ENCODE measurements at places on chromosomes 5 and 9. TPM values are rescaled to one million over a fixed set of nuclear protein-coding genes. Genes with fewer than 3 reads are reported as not detected.
A peak's percentile ranks its signal among the peaks of the same experiment; 100 is the strongest.

Gene ABO
- total RNA-seq, result 3.7 TPM

Gene IL9
- total RNA-seq, result not detected

Gene COL5A1
- total RNA-seq, result 16.1 TPM

Gene ECSCR
- not detected for total RNA-seq

Gene RAB14
- total RNA-seq, result 59.4 TPM

Gene SLC6A19
- 22.2 TPM for total RNA-seq

Gene SVEP1
- total RNA-seq, result 7.9 TPM

Gene CCL28
- total RNA-seq, result not detected

Gene RNF183
- total RNA-seq, result 0.77 TPM

- no peak for DNase-seq
Observed at GRCh38 chr5:152226191-152226590, 178.9 kb downstream of the NMUR2 start.

GRCh38 chr5:179270581-179271427, 74.5 kb downstream of the ADAMTS2 start:
- DNase-seq, result peak; percentile 65

GRCh38 chr5:107248066-107248695, 422.6 kb downstream of the EFNA5 start:
- no peak for DNase-seq

- DNase-seq, result no peak
Observed at GRCh38 chr5:76765249-76765648, 49.3 kb downstream of the F2R start.

DNA sequence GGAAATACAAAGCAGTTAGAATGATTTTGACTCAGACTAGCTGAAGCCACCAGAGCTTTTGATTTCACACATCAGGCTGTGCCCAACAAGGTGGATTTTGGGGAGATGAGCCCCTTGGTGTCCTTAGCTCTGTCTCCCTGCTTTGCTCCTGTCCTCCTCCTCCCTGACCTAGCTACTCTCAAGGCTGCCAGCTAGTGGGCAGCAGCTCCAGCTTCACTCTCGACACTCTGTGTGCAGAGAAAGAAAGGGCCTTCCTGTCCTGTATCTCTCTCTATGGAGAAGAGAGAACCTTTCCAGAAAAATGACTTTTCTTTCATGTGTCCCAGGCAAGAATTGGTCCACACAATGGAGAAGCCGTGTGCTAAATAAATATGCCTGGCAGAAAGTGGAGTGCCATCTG, 446.2 kb downstream of the SEMA5A start:
- no peak for DNase-seq

- DNase-seq, result peak; percentile 91
Observed at GRCh38 chr9:136342181-136343120, 15.1 kb downstream of the GPSM1 start.

GRCh38 chr9:37574241-37574721, 1.9 kb downstream of the FBXO10 start:
- DNase-seq, result no peak

- DNase-seq, result no peak
Observed at GRCh38 chr9:111282845-111283244, 47.2 kb downstream of the OR2K2 start.

- no peak for DNase-seq
Observed at GRCh38 chr9:16342246-16343020, 528.0 kb downstream of the BNC2 start.

DNA sequence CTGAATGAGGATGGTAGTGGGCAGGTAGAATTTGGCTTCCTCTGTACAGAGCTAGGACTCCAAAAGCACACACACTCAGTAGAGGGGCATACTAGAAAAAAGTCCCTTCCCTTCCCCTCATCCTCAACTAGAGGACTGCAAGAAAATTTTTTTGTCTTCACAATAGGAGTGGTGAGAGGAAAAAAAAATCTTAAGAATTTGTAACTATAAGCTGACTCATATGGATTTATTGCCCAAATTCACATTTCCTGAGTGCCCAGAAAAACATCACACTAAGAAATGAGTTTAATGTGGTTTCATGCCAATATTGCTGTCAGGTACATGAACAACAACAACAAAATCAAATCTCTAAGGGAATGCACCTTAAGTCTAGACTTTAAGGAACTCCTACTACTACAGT, 43.7 kb downstream of the RANBP6 start:
- DNase-seq, result no peak

GRCh38 chr9:31045810-31046209, 1338.6 kb upstream of the ACO1 start:
- DNase-seq, result no peak

GRCh38 chr9:69976152-69976551, 67.5 kb upstream of the MAMDC2 start:
- no peak for DNase-seq

GRCh38 chr5:132561601-132562000, 4.8 kb downstream of the RAD50 start:
- no peak for DNase-seq

DNA sequence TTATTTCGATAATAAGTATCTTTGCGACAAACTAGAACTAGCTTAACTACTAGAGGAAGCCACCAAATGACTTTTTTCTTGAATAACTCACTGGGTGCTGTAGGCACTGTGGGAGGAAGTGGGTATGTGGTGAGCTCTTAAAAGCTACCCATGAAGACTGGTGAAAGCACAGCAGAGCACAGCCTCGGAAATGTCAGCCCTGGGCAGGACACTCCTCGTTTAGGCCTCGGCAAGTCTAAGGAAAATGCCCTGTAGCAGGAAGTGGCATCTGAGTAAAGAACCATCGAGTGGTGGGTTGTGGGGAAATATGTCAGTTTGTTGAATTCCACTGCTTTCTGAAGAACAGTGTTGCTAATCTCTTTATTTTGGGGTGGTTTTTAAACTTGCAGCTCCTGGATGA, 44.0 kb upstream of the NCS1 start:
- DNase-seq, result no peak

DNA sequence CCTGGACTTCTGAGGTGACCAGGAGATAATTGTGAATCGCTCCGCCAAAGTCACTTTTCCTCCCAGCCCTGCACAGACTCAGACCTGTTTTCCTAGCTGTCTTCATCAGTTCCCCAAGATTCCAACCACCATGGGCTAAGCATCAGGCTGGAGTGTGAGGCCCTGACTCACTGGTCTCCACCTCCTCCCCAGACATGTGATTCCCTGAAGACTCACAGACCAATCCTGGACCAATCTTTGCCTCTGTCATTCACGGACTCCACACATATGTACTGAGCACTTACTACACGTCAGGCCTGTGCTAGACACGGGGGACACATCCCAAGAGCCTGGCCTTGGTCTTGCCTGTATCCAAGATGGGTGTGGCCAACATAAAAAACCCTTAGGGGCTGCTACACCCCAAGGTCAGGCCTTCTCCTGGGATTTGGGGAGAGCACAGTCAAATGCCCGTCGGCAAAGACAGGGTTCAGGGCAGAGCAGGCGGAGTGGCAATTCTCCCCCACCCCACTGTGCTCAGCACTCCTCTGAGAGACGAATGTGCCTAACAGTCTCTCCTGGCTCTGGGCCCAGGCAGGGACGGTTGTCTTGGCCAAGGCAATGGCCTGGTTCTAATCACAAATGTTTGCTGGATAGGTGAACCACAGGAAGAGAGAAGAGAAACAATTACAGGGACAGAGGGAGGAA, 11.9 kb downstream of the EEIG1 start:
- no peak for DNase-seq

- no peak for DNase-seq
Observed at GRCh38 chr5:59583810-59584562, 309.5 kb downstream of the PDE4D start.

GRCh38 chr5:93378073-93378472, 202.9 kb downstream of the NR2F1-AS1 start:
- no peak for DNase-seq

DNA sequence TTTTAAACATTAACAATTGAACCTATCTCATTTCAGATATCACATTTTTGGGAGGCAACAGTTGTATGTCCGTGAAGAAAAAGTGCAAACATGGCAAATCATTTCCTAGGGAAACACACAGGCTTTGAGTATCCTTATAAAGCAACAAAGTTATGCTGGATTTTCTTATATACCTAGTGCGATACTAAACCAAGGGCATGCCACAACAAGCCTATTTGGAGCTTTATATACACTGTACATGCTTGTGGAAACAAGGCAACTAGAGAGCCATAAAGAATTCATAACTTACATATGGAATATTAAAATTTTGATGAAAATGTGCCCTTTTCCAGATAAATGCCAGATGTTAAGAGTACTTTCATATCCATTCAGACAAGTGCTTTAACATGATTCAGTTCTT, 191.4 kb downstream of the DCP2 start:
- DNase-seq, result no peak

GRCh38 chr5:65244031-65244430, 237.7 kb downstream of the ADAMTS6 start:
- no peak for DNase-seq

DNA sequence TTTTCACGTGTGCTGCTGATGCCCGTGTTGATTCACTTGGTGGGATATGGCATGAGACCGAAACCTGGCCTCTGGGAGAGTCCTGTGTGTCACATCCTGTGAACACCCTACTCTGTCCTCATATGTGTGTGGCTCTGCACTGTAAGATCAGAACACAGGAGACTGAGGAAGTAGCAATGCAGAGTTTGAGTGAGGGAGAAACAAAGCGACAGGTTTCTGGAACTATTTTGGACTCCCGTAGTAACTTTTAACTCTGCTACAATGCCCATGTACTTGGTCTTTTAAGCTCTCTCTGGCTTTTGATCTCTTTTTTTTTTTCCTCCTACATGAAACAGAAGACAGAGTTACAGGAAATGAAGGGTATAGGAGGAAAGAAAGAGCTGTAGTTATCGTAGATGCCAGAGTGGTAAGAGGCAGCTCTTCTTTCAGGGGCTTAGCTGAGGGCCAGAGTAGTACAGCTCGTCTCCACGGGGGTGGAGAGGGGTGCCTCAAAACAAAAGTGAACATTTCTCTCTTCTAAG, 26.6 kb downstream of the GRAMD2B start:
- DNase-seq, result no peak

GRCh38 chr5:73623901-73624404, 2.0 kb upstream of the ARHGEF28 start:
- DNase-seq, result no peak

GRCh38 chr5:136594416-136594815, 229.1 kb upstream of the TRPC7 start:
- no peak for DNase-seq

DNA sequence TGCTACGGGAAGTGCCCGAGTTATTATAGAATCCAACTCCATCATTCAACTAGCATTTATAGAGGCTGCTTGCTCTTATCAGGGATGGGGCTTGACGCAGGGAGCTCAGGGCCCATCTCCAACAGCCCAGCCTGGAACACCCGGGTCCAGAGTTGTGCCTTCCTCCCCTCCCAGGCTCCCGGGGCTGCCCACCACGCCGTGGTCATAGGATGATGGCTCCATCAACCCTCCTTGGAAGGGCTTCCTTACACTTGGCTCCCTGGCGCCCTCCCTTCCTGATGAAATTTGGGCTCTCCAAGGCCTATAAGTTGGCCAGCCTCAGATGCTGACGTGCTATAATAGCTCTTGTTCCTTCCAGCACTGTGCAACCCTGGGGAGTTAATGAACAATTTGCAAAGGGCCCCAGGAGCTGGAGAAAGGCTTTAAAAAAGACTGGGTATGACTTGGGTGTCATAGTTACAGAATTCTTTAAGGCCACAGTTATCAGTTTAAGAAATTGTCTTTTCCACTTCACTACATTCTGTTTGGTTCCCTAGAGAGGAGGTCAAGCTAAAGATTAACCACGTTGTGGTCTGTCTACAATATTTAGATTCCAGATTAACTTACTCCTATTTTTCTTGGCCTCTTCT, 42.5 kb upstream of the GADD45G start:
- DNase-seq, result no peak

DNA sequence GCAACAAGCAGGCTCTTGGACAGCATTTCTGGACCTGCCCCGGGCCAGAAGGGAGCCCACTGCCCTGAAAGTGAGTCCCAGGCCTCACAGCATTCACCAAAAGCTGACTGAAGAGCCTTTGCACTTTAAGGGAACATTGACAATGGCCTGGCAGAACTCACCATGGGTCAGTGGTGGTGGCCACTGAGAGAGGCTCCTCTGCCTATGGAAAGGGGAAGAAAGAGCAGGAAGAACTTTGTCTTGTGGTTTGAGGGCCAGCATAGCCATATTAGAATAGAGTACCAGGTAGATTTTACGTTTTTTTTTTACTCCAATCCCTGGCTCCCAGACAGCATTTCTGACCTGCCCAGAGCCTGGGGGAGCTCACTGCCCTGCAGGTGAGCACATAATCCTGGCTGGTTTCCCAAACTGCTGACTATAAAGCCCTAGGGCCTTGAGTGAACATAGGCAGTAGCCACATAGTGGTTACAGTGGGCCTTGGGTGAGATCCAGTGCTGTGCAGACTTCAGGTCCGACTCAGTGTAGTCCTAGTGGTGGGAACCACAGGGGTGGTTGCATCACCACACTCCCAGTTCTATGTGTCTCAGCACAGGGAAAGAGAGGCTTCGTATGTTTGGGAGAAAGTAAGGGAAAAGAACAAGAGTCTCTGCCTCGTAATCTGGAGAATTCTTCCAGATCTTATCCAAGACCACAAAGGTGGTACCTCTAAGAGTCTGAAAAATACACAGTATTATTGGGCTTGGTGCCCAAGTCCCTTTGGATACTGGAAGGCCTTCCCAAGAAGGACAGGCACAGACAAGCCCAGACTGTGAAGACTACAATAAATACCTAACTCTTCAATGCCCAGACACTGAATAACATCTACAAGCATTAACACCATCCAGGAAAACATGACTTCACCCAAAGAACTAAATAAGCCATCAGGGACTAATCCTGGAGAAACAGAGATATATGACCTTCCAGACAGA, 89.5 kb downstream of the TSSK1B start:
- no peak for DNase-seq

DNA sequence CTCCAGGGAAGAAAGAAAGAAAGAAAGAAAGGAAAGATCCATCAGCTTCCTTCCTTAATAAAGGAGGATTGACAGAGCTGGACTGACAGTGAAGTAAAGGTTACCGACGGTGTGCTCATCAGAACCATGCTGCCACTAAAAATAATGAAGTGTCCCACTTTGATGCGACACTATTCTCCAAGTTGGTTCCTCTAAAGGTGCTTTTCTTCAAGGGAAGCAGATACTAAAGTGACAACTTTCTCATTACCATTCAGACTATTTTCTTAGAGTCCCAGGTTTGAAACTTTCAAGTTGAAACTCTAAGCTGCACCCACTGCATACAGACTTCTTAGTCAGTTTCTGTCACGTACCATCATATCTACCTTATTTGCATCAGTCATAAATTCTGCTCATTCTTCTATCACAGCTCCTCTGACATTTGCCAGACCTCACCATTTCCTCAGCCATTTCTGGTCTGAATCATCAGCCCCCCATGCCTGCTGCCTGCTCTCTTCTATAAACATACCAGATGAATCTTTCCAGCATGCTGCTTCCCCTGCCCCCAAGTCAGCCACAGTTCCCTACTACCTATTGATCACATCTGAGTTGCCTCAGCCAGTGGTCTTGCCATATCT, 177.6 kb downstream of the DEPDC1B start:
- no peak for DNase-seq

DNA sequence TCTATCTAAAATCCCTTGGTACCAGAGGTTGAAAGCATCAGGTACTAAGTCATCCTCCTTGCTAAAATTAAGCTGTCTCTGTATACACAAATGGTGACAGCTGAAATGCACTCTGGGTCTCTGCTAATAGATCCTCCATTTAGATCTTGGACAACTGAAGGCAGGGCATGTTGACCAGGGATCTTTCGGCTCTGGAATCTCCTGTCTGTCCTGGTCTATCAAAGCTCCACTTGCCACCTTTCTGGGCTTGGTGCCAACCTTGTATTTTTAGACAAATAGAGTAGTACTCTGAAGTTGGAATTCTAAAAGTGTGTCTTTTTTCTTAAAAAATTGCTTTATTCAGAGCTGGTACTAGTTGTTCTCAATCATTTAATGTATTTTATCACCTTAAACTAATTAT, 135.2 kb upstream of the HMHB1 start:
- no peak for DNase-seq

- DNase-seq, result no peak
Observed at GRCh38 chr5:125491986-125492492, 745.6 kb upstream of the ZNF608 start.

Measured in type B pancreatic cell (in vitro differentiated cells).